ENCODE measurements at places on chromosomes 16 and 17.

GRCh38 chr16:83533193-83533592 lies 274.6 kb upstream of the HSBP1 start:
- no peak for DNase-seq

- DNase-seq = no peak
Measured at GRCh38 chr16:85715169-85716021, 26.6 kb upstream of the GINS2 start.

- no peak for DNase-seq
Measured at GRCh38 chr17:48523010-48523409, 7.8 kb downstream of the HOXB1 start.

- no peak for DNase-seq
Measured at GRCh38 chr16:31710134-31710533, 163.5 kb upstream of the ZNF267 start.

- DNase-seq = no peak
Measured at GRCh38 chr16:67702130-67702529, 17.0 kb downstream of the GFOD2 start.

- DNase-seq = no peak
Measured at GRCh38 chr16:69707920-69708683, 18.3 kb downstream of the NQO1 start.

GRCh38 chr16:89669755-89670154 lies 12.1 kb downstream of the SPATA33 start:
- DNase-seq = no peak

Data from activated CD8-positive, alpha-beta memory T cell treated with anti-CD3 and anti-CD28 coated beads, Interleukin-2, amount 10 ng/mL, durations not matched to agents 7 days and 5 days (primary cell).